NCI-H1436 (cell line): ENCODE measurements at places on chromosomes 6 and 20.

DNA sequence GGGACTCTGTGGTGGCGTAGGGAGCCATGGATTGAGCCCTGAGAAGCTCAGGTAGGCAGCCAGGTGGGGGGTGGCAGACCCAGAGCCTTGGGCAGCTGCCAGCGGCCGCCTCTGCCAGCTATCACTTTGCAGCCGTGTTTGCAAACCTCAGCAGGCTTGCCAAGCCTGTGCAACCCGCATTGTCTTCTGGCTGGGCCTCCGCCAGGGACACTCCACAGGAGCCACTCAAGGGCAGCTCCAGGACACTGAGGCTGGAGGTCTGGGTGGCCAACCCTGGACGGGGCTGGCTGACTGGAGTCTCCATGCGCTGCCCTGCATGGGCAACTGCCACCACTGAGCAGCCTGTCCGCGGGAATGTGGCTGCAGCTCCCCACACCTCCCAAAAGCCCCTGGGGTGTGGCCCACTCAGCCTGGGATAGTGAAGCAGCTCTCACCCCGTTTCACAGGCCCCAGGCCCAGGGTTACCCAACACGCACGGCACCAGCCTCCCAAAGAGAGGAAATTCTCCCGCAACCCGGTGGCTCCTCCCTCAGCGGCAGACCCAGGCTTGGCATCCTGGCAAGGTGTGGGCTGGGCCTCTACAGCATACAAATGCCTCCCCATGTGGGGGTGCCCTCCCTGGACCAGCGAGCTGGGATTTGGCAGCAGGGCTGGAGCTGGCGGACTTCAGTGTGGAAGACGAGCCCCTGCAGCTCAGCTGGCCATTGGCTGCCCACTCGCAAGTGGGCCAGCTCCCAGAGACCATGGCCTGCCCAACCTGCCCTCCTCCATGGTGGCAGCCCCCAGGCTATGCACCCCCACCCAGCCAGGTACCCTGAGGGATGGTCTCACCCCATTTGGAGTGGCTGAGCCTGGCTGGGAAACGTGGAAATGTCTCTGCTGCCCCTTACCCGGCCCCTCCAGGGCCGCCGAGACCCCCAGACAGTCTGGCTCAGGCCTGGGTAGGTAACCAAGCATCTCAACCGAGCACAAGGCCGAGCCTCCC lies 2.9 kb downstream of the CHRNA4 start:
- DNase-seq: no peak

DNA sequence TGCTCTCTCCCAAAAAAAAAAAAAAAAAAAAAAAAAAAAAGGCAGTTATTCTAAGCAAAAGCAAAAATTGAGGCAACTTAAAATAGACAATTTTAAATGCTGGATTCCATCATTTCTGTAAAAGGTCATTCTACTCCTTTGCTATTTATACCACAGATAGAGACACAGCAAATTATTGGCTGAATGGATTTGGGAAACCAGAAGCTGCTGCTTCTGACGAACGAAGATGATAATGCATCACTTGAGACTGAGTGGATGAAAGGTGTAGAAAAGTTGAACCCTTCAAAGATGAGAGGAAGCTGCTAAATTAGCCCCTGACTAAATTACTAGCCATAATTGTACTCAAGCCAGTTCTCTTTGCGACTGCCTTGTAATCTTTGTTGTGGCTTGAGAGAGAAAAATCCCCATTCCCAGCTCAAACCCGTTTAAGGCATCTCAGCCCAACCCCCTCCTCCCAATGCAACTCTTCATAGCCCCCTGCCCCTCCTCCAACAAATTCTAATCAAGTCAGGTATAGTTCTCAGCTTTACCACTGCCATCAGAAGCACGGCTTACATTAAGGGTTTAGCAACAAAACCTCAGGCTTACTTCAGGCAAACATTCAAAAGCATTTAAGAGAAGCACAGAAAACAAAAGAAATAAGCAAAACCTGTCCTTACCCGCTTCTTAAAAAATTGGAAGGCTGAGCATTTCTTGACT lies 1.0 kb downstream of the SGK1 start:
- no peak for DNase-seq

- no peak for DNase-seq
Observed at GRCh38 chr6:125923366-125923877, 33.1 kb upstream of the HINT3 start.

DNA sequence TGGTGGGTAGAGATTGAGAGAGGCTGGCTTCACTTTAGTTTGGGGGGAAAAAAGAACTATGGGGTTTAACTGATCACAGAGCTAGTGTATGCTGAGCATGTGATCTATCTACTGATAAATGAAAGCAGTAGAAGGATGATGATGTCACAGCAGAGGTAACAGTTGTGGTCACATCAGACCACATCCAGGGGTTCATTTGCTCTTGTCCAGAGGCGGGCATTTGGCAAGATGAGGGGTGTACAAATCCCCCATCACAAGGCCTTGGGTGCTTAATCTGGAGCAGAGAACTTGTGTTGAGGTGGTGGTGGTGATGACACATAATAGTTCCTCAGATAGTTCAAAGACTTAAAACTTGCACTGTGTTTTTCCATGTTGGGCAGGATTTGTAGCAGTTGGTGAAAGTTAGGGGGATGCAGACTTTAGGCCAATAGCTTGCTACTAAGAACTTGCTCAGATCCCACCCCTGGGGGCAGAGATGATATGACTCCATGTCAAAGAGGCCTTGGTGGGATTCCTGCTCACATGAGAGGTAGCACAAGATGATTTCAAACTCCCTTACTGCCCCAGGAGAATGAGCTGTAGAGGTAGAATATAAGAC lies 63.4 kb downstream of the PRDM1 start:
- DNase-seq: no peak

GRCh38 chr6:138028893-138029292 lies 78.3 kb downstream of the PERP start:
- peak; percentile 34 for DNase-seq

DNA sequence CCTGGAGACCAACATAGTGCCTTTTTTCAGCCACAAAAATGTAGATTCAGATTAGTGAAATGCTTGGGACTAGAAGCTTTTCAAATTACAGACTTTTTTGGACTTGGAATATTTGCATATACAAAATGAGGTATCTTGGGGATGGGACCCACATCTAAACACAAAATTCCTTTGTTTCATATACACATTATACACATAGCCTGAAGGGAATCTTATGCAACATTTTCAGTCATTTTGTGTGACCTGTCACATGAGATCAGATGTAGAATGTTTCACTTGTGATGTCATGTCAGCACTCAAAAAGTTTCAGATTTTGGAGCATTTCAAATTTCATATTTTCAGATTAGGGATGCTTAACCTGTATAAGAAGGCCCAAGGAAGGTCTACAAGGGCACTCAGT lies 44.5 kb upstream of the ALDH8A1 start:
- no peak for DNase-seq

DNA sequence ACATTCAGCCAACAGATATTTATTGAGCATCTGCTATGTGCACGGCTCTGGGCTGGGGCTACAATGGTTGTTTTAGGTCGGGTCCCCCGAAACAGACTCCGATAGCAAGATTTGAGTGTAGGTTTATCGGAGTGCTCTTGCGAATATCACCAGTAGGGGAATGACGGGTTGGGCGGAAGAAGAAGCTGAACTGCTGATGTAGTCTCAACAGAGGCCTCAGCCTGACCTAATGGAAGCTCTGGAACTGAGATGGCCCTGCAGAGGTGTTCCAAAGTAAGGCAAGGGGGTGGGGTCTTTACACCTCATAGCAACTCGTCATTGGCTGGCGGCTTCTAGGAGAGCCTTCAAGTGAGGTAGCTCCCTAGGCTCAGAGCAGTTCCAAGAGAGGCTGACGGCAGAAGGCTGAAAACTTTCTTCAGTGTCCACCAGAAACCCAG lies 1.1 kb downstream of the L3MBTL1 start:
- DNase-seq: no peak

- peak; percentile 88 for DNase-seq
Observed at GRCh38 chr6:35363293-35363750, 21.0 kb downstream of the PPARD start.

DNA sequence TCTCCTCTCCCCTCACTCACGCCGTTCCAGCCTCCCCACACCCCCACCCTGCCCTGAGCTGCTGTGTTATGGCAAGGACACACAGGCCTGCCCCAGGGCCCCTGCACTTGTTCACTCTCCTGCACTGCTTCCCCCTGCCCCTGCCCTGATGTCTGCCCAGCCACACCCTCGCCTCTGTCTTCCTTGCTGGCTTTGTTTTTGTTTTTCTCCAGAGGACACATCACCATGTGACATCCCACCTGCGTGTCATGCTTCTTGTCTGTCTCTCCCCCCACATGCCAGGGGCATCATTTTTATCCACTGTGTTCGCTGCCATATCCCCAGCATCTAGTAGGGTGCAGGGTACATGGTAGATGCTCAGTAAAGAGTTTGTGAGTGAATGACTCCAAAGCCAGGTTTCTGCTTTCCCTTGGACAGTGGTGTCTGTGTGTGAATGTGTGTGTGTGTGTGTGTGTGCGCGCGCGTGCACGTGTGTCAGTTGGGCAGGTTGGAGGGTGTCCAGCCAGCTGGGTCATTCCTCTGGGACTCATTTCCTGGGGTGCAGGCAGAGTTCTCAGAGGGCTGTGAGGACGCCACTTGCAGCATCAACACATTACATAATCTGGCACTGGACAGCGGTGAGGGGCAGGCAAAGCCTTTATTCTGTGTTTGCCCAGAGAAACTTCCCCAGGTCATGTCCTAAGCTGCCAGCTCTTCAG lies 60.6 kb downstream of the STK35 start:
- DNase-seq: no peak

DNA sequence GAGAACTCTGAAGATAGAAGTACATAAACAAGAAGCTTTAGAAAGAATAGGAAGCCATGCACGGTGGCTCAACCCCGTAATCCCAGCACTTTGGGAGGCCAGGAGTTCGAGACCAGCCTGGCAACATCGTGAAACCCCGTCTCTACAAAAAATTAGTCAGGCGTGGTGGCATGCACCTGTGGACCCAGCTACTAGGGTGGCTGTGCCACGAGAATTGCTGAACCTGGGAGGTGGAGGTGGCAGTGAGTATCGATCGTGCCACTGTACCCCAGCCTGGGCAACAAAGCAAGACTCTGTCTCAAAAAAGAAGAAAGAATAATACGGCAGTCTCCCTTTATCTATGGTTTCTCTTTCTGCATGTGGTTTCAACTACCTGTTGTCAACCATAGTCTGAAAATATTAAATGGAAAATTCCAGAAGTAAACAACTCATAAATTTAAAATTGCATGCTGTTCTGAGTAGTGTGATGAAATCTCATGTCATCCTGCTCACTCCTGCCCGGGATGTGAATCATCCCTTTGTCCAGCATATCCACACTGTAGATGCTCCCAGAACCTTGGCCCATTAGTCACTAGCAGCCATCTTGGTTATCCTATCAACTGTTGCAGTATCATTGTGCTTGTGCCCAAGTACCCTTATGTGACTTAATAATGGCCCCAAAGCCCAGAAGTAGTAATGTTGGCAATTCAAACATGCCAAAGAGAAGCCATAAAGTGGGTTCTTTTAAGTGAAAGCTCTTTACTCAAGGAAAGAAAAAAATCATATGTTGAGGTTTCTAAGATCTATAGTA lies 22.1 kb downstream of the DEK start:
- no peak for DNase-seq

- no peak for DNase-seq
Observed at GRCh38 chr6:163883984-163884383, 469.5 kb downstream of the QKI start.

DNA sequence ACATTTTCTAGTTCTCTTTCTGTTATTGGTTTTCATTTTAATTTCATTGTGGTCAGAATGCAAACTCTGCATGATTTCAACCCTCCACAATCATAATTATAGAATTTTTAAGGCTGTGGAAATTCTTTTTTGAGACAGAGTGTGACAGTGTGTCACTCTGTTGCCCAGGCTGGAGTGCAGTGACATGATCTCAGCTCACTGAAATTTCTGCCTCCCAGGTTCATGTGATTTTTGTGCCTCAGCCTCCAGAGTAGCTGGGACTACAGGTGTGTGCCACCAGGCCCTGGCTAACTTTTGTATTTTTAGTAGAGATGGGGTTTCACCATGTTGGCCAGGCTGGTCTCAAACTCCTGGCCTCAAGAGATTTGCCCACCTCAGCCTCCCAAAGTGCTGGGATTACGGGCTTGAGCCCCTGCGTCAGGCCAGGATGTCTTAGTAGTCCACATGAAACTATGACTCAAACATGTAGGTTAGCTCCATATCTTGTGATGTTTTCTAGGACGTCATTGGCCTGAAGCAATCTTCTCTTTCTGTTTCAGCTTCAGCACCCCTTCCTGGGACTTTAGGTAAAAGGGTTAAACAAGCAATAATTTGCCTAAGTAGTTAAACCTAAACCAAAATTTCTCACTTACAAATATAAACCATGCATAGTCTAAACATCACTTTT lies 47.4 kb upstream of the SAMD3 start:
- DNase-seq: no peak

DNA sequence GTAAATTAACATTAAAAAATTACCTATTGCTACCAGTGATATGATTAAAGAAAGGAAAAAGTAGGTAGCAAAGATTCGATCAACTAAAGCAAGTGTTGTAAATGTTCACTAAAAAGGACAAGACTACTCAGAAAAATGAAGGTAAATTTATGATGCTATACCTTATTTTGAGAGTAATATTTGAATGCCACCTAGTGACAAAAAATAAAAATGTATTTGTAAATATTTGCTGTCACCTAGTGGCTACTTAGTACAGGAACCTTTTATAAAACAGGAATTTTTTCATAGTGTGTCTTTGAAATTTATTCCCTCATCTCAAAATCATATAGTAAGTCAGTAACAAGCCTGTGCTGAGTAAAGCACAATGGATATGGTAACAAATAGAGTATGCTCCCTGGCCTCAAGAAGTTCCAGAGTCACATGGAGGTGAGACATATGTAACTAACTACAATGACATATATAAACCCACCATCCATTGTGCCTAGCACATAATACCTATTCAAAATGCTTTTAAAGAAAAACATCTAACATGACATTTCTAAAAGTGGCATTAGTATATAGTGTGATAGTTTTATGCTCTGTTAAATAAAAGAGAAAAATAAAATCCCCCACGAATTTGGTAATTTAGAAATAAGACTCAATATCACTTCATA lies 193.1 kb upstream of the SIM1 start:
- peak; percentile 50 for DNase-seq

GRCh38 chr6:168953461-168953860 lies 300.2 kb downstream of the THBS2 start:
- no peak for DNase-seq

GRCh38 chr6:105492706-105493673 lies 90.1 kb upstream of the PREP start:
- DNase-seq: no peak

GRCh38 chr6:73451223-73452106 lies 632 bp downstream of the CGAS start:
- peak; percentile 1 for DNase-seq
